Epithelial cell of prostate (primary cell): ENCODE measurements at places on chromosomes 1 and 21.

DNA sequence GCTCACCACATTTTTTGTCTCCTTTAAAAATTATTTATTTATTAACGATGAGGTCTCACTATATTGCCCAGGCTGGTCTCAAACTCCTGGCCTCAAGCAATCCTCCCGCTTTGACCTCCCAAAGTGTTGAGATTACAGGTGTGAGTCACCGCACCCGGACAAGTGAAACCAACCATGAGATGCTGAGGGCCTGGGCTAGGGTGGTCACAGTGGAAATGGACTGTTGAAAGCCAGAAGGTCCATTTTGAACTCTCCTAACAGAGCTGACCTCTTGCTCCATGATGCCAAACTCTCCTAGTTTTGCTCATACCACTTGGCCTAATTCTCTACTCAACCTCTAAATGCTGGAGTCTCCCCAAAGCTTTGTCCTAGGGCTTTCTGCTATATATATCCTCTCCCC is 109.1 kb downstream of the SLC45A1 start:
- DNase-seq, result no peak

- DNase-seq, result no peak
Observed at GRCh38 chr1:200332716-200333115, 77.1 kb downstream of the ZNF281 start.

- no peak for DNase-seq
Observed at GRCh38 chr1:81540216-81540615, 260.5 kb upstream of the ADGRL2 start.

DNA sequence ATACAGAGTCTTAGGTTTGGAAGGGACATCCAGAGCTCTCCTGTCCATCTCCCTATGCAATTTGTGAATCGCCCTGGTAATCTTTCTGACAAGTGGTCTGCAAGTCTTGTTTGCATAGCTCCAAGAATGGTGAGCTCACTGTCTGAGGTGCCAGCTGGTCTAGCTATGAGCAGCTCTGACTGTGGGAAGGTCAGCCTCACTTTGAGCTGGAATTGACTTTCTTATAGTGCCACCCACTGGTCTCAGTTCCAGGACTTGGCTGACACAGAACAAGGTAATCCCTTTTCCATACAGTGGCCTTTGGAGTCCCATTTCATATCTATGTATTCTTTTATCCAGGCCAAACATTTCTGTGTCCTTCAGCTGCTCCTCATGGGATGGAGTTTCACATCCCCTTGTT is 95.6 kb upstream of the C8B start:
- DNase-seq, result no peak

DNA sequence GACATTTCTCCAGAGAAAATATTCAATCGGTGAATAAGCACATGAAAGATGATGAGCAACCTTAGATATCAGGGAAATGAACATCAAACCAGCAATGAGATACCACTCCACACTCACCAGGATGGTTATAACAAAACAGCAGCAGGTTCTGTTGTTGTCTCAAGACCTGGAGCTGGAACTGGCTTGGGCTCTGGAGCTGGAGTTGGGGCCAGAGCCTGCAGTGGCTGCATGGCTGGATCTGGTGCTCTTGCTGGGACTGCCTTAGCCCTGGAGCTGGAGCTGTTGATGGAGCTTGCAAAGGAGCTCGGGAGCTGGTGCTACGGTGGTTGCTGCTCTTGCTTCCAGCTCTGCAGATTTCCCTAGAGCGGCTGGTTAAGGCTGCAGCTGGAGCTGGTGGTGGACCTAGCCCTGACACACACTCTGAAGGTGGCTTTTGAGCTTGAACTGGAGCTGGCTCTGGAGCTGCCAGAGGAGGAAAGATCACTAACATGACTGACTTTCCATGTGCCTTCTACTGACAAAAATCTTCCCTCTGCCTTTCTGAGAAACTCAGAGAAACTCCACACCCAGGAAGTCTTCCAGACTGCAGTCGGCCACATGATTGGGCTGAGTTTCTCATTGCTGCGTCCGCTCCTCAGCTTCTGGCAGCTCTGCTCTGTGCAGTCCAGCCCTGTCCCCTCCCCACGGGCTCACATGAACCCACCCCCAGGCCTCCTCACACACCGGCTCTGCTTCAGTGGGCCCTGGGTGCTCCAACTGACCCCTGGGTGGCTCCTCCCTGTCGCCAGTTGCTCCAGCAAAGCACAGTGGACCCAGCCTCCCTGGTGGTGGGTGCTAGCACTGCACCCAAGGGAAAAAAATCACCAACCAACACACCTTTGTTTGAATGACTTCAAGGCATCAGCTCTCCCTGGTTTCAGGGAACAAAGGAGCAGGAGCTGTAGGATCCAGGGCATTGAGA is 139.1 kb upstream of the FMN2 start:
- DNase-seq, result no peak

DNA sequence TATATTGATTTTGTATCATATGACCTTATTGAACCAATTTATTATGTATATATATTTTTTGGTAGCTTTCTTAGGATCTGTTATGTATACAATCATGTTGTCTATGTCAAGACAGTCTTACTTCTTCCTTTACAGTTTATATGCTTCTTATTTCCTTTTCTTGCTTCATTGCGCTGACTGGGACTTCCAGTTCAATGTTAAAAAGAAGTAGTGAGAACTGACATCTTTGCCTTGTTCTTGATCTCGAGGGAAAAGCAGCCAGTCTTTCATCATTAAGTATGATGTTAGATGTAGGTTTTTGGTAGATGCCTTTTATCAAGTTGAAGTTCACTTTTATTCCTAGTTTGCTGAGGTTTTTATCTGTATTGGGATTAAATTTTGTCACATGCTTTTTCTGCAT is 17.5 kb downstream of the MAN1C1 start:
- DNase-seq, result no peak

DNA sequence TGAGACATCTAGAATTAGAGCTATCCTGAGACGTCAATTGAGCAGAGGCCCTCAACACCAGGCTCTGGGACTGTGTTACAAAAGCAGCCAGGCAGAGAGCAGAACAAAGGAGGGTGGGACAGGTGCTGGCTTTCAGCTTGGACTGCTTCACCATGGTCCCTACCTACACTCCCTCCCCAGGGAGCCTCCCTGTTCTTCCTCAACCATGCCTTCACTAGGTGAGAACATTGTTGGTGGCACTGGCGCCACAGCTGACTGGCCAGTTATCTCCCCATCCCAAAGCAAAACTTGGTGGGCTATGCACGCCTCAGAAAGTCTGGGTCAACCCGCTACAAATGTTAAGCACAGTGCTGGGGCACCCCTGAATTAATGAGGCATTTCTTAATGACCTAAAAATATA is 87.8 kb downstream of the NMNAT2 start:
- DNase-seq, result no peak

GRCh38 chr1:42825036-42825851 is 8.0 kb upstream of the SVBP start:
- DNase-seq, result no peak

DNA sequence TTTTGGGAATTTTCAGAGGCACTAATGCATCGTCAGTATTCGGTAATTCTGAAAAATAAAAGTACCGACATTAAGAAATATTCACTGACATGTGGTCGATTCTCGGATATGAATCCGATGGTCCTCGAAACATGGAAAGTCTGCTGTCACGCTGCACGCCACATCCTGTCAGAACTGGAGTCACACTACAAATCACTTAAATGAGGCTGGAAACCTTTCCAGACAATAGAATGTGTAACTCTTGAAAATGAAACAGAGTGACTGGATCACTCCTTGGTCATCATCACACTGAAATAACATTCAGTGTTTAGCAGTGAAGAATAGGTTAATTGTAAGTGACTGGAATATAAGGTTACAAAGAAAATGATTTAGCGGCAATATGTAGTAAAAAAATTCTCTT is 620.1 kb upstream of the ADAMTS5 start:
- no peak for DNase-seq

GRCh38 chr1:119987686-119988085 is 81.8 kb downstream of the NOTCH2 start:
- DNase-seq, result no peak

GRCh38 chr1:115453666-115454065 is 115.6 kb upstream of the NGF start:
- no peak for DNase-seq

- no peak for DNase-seq
Observed at GRCh38 chr1:231423648-231424047, 1.6 kb upstream of the EGLN1 start.

- no peak for DNase-seq
Observed at GRCh38 chr1:180281490-180281889, 51.4 kb downstream of the LHX4 start.

DNA sequence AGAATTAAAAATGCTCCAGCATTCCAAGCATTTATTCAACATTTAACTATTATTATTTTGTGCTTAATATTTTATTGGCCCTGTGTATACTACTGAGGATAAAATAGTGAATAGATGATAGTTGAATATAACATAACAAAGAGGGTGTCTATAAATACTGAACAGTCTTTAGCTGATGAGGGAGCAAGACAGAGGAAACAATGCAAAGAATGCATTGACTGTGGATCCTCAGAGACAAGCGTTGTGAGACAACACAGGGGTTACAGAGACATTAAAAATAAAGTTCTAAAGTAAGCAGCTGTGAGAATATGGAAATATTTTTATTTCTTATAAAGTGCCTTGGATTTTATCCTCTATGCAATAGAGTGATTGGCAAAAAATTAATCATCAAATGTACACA is 1133.1 kb downstream of the PLA2G4A start:
- no peak for DNase-seq

GRCh38 chr1:201536558-201536957 is 2.4 kb upstream of the NAV1 start:
- no peak for DNase-seq

- no peak for DNase-seq
Observed at GRCh38 chr1:154581766-154582165, 14.2 kb downstream of the CHRNB2 start.

- DNase-seq, result peak; percentile 96
Observed at GRCh38 chr1:184160236-184160635, 108.7 kb downstream of the TSEN15 start.

DNA sequence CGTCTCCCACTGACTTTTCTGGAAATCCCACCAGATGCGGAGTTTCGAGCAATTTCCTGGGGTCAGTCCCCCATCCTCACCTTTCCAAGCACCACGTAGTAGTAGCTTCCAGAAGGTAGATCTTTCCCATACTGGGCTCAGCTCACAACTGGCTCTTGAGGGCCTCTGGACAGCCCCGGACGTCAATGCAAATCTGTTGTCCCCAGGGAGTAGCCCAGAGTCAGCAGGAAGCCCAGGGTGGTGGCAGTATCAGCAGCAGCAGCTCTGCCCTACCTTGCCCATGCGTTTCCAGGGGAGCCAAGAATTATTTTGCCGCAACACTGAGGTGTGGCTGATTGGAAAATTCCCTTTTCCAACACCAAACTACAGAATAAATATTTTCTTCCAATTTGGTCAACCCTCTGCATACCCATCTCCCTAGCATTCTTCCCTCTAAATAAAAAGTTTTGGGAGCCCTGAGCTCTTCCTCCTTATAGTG is 70.3 kb downstream of the CD46 start:
- DNase-seq, result no peak

DNA sequence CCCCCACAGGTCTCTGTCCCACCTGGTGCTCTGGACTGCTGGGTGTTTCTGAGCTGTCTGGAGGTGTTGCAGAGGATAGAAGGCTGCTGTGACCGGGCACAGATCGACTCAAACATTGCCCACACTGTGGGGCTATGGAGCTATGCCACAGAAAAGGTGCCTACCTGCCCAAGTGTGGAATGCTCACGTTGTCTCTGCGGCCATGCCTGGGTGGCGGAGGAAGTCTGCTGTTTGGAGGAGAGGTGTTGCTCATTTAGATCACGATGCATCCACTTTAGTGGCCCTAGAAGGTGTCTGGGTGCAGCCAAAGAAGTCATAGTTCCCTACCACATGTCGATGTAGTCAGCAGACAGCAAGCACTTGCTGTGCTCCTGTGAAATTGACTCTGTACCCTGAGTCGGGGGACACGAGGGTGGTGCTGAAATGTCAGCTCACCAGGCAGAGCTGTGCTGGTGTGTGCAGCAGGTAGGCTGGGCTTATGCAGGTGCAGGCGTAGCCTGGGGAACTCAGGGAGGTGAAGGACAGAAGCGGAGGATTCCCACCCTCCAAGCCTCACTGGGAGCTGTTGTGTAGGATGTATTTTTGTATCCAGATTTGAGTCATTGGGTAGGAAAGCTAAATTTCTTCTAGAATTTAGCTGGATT is 32.8 kb upstream of the PWP2 start:
- DNase-seq, result no peak

DNA sequence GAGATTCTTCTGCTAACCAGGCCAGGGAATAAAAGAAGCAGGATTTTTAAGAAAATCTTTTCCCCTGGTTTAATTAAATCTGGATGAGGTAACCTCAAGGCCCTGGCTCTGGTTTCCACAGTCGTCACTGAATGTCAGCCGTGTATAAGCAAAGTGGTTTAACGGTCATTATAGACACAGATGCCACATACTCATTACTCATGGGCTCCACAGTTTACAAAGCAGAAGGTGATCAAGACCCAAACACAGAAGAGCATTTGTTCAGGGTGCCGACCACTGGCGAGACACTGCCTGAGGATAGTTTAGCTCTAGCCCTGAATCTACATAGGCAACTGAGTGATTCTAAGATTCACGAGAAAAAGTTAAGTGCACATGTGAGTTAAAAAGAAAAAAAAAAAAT is 27.8 kb upstream of the RAP1GAP start:
- no peak for DNase-seq

GRCh38 chr1:175479521-175480342 is 263.7 kb downstream of the TNR start:
- DNase-seq, result no peak

- DNase-seq, result no peak
Observed at GRCh38 chr1:27660300-27660835, 11.6 kb downstream of the IFI6 start.

DNA sequence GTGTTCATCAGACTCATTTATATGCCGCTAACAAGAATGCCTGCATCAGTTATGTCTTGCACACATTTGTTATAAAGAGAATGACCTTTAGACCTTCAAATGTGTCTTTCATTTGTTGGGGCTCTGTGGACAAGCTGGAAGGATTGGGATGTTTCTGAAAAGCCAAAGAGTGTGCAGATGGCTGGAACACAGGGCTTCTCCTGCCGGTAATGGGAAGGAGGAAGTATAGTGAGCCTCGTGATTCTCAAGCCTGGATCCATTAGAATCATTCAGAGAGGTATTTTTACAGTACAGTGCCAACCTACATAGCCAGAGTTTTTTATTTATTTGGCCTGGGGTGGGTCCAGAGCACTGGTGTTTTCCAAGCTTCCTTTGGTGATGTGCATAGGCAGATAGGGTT is 40.6 kb upstream of the ATP1A1 start:
- DNase-seq, result no peak

DNA sequence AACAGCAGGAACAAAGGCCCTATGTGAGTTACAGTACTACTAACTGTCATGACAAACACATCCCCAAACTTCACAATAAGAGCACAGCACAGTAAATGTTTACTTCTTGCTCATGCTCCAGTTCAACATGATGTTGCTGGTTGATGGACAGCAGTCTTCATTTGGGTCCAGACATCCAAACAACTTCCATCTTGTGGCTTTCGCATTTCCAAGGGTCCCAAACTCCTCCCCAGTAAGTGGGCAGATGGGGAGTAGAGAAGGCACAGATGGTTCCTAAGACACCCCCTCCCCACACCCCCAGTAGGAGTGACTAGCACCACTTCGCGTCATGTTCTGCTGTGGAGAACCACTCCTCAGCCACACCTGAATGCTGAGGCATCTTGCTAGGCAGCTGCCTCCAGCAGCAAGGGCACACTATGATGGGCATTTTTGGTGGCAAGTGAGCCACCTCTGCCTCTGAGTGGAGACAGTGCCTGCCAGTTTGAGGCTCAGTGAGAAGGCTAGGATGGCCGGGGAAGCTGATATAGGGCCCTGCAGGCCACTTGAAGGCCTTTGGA is 32.7 kb upstream of the CD2 start:
- no peak for DNase-seq
